ENCODE measurements at places on chromosomes 6 and 20.

DNA sequence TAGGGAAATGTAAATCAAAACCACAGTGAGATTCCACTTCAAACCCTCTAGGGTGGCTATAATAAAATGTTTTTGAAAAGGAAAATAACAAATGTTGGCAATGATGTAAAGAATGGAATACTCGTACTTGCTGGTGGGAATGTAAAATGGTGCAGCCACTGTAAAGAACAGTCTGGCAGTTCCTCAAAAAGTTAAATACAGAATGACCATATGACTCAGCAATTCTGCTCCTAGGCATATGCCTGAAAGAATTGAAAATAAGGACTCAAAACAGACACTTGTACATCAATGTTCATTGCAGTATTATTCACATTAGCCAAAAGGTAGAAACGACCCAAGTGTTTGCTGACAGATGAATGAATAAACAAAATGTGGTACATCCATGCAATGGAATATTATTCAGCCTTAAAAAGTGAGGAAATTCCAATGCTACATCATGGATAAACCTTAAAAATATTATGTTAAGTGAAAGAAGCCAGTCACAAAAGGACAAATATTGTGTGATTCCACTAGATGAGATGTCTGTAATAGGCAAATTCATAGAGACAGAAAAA, 10.2 kb upstream of the RNF114 start:
- no peak for DNase-seq

DNA sequence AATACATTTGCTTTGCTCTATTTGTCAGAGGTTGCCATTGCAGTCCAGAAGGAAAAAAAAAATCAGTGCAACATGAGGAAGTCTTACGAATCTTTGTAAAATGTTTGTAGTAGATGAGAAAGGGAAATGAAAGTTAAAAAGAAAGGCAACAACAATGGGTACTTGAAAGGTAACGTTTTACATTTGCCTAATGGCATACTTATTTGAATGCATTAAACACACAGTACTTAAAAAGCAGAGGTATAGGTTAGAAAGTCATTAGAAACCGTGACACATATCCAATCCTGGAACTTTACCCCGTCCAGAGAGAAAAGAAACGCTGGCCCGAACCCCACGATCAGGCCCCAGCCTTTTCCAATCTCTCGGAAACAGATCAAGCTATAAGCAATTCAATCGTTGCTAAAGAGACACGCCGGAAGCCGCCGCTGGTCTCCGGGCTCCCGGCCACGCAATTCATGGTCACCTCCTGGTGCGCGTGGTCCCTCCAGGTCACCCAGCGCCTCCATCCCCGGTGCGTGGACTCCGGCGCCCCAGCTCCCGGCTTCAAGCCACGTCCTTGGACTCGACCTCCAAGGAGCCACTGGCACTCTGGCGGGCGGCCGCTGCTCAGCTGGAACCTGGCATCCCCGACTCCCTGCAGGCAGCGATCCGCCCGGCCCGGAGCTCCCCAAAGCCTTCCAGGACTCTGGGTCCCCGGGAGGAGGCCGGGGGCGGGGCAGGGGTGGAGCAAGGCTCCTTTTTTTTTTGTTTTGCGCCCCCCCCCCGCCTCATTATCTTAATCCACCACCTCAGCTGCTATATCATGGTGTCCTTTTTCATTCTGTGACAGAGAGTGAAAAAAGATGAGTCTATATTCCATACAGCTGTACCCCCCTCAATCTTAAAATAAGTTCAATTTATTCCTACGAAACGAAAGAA, at the start of gene SLC18B1:
TSS of gene SLC18B1 (minus strand) at position 687 of the 918 bp plus-strand sequence. CDS start at position 506, 181 bp downstream.
- DNase-seq: no peak

- no peak for DNase-seq
Observed at GRCh38 chr20:8875586-8875985, 193.3 kb upstream of the PLCB4 start.

GRCh38 chr6:97086781-97087180, 162.3 kb downstream of the KLHL32 start:
- DNase-seq: no peak

DNA sequence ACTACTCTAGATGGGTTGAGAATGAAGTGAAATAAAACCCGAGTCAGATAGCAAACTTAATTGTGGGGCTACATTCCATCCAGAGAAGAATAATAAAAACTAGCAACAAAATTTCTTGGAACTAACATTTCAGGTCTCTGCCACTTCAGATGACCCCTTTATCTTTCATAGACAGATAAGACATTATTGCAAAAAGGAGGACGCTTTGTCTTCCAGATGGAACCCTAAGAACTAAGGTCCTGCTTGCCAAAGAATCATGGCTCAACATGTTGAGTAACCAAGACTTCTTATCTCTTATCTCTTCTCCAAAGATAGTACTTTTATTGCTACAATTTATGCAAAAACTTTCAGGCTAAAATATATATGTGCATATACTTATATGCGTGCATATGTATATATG, 221.1 kb upstream of the PREP start:
- no peak for DNase-seq

GRCh38 chr20:45462711-45463509, 6.6 kb upstream of the WFDC2 start:
- no peak for DNase-seq

Data from stimulated activated CD8-positive, alpha-beta memory T cell treated with anti-CD3 and anti-CD28 coated beads, Interleukin-15, amount 100 ng/mL, for 4 hours (primary cell).